ENCODE measurements at places on chromosomes 7 and 10.

DNA sequence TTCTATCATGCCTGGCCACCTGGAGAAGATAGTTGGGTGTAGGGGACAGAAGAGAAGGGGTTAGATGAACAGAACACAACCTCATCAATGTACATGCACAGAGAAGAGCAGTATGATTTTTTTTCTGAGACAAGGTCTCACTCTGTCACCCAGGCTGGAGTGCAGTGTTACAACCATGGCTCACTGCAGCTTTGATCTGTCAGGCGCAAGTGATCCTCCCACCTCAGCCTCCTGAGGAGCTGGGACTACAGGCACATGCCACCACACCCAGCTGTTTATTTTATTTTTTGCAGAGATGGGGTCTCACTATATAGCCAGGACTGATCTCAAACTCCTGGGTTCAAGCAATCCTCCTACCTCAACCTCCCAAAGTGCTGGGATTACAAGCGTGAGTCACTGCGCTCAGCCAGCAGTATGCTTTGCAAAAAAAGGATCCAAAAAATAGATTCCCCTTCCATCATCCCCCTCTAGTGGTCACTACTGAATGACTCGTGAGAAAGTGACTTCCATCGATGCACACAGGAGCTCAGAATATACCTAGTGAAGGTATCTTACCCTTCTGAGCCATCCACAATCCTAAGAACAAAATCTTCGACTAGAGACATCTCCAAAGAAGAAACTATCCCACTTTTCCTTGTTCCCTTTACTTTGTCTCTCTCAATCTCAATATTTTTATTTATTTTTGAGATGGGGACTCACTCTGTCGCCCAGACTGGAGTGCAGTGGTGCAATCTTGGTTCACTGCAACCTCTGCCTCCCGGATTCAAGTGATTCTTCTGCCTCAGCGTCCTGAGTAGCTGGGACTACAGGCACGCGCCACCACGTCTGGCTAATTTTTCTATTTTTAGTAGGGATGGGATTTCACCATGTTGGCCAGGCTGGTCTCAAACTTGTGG is 21.0 kb downstream of the ZCWPW1 start:
- DNase-seq = peak; percentile 87

- DNase-seq = no peak
These were observed 25.3 kb downstream of the ZSCAN25 start for GRCh38 chr7:99642027-99642426.

DNA sequence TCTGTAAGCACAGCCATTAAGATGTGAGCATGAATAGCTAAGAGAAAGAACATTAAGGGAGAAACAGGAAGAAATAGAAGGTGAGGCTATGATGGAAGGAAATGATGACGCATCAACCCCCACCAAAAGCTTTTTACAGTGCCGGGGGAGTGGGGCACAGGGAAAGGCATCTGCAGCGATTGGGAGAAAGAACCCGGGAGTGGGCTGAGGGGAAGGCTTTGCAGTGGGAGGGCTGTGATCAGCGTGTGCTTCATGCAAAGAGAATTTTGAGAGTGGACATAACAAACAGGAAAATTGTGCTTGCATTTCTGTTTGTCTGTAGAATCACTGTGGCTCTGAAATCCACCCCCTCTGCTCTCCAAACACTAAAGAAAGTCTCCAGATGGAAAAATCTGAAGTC is 250.8 kb downstream of the KCNMA1 start:
- DNase-seq = no peak

DNA sequence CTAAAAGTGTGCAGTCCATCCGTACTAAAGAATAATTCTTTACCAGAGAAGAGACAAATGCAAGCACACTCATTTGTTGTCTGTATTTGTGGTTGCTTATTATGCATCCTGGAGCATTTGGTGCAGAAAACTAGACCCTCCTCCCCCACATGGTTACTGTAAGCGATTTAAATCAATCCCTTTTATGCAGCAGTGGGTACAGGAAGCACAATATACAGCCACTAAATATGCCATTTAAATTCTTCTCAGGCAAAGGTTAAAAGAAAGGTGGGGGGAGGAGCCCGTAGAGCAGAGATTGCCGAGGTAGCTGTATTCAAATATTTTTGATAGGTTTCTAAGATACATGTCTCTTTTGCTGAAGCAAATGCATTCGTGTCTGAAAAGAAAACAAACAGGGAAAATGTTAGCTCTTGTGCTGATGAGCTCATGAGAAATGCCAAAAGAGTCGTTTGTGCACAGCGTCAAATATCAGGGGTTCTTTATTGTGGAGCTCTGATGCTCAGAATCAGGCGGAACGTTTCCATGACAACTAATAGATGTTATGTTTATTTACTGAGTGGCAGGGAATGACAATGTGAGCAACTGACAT is 131.3 kb upstream of the NPVF start:
- DNase-seq = no peak

DNA sequence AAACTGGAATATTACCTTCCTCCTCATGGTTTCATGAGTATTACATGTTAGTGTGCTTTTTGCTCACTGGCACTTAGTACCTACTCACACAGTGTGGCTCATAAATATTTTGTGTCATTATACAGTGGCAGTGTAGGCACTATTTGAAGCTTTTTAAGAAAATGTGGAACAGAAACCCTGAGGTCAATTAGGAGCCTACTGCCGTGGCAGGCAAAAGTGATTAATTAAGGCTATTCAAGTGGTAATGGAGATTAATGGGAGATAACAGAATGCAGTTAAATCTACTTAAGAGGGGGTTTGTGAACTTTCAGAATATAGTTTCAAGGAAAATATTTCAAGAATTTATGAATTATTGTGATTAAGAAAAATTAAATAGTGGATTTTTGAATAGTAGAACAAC is 277.6 kb downstream of the HGF start:
- DNase-seq = no peak

DNA sequence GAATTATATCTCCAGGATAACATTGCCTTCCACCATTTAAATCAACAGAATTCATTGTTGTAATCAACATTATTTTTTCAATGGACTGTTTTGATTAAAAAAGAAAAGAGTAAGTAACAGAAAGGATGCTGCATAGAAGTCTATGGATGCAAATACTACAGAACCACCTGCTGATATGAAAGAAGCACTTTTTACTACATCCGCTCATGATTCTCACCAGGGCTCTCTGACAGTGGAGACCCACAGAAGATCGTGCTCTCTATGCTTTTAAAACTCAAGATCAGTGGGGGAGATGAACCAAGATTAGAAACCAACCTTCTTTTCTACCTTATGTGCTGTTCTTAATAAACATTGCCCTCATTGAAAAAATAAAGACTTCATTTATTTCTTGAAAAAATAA is 24.4 kb downstream of the RHOBTB1 start:
- no peak for DNase-seq

Data from hematopoietic multipotent progenitor cell treated with erythropoietin and hydrocortisone succinate and interleukin-3 and kit ligand, for 4 days (in vitro differentiated cells).